BJ (cell line): ENCODE measurements at places on chromosomes 3 and 15. TPM values are rescaled to one million over a fixed set of nuclear protein-coding genes. Genes with fewer than 3 reads are reported as not detected.

DNA sequence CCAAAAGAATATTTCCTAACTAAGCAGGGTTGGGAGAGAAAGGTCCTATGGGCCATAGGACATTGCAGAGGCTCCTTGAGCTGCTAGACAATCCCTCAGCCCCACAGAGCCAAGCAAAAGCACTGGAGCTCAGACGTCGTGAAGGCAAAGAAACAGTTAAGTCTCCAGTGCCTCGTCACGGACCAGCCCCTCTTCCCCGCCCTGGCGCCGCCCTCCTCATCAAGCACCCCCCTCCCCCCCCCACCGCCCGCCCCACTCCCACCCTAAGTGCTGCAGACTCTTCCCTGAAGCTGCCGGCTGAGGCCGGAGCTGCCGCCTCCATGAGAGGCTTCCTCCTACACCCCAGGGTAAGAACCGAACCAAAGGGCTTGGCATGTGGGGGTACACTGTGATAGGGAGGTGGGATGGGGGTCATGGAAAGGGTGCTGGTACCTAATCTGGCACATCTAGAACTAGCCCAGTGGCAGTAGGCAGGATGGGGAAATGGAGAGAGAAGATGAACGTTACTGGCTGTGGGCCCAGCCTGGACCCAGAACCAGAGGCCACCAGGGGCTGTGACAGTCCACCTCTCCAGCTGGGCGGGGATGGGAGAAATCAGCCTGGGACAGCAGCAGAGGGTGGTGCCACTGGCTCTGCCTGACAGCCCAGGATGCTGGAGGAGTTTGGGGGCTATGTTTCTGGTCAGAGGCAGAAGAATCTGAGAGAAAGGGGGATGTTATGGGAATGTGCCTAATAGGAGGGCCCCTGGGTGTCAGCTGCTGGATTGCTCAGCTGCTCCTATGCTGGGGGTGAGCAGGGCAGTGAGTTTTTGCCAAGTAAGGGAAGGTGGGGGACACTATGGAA is at the start of gene MAP1A:
MAP1A (plus strand) TSS at position 255 of the 843 bp plus-strand sequence. CDS start 3,866 bp downstream, outside the sequence.
- DNase-seq: no peak

- DNase-seq: no peak
Measured at GRCh38 chr15:74723754-74724334, 1.5 kb downstream of the CYP1A1 start.

GRCh38 chr3:152122851-152123250 is 145.9 kb upstream of the MBNL1 start:
- DNase-seq: no peak

DNA sequence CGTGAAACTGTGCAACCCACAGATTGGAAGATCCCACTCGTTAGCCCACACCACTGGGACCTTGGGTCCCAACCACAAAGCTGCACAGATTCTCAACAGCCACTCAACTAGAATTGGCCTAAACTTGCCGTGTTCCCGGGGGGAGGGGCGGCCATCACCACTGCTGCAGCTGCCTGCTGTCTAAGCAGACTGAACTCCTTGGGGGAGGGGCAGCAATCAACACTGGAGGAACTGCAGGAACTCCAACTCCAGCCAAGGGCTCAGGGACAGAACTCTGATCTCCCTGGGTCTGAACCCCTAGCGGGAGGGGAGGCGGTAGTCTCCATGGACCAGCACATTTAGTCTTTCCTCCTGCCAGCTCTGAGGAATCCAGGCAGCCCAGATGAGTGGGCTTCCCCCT is 205.9 kb downstream of the RSL24D1 start:
- no peak for DNase-seq

GRCh38 chr3:78281381-78281780 is 1241.5 kb downstream of the ROBO2 start:
- DNase-seq: no peak

- no peak for DNase-seq
Measured at GRCh38 chr15:75456710-75457109, 5.2 kb upstream of the SIN3A start.

DNA sequence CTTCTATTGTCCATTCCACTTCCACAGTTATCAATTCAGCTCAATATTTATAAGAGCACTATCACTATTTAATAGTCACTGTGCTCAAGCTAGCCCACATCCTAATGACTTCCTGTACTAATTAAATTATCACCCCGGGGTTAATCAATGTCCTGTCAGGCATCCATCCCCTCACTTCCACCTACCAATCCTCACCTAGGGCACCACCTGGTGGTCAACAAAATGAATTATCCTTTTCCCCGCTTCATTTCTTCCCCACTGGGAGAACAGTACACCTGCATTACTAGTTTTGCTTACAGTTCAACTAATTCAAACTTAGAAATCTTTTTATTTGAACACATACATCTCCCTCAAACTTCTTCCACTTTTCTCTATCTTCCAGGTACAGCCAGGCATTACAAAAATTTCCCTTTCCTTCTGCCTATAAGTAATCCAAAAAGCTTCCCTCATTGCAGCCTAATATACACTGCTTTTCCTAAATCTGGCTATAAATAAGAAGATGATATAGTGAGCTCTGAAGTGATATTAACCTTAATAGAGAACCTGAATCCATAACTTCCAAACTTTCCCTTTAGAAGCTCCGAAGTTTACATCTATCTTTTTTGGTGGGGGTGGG is 68.5 kb downstream of the TMCC1 start:
- no peak for DNase-seq

- no peak for DNase-seq
Measured at GRCh38 chr15:92383519-92384324, 10.0 kb upstream of the ST8SIA2 start.

GRCh38 chr3:18044191-18044590 is 301.8 kb upstream of the TBC1D5 start:
- no peak for DNase-seq

GRCh38 chr3:111229301-111229700 is 157.7 kb downstream of the NECTIN3 start:
- no peak for DNase-seq

GRCh38 chr3:188689101-188689574 is 482.6 kb upstream of the TPRG1 start:
- no peak for DNase-seq

- no peak for DNase-seq
Measured at GRCh38 chr3:53170325-53171063, 9.5 kb downstream of the PRKCD start.

- no peak for DNase-seq
Measured at GRCh38 chr15:66040211-66040892, 171.1 kb downstream of the RAB11A start.

- DNase-seq: no peak
Measured at GRCh38 chr3:71548705-71549384, 34.7 kb downstream of the FOXP1 start.

- DNase-seq: no peak
Measured at GRCh38 chr3:100522125-100522524, 29.7 kb downstream of the TMEM45A start.

Gene AMT
- 6.3 and 9.1 TPM in 2 replicates for polyA plus RNA-seq

Gene ITIH1
- polyA plus RNA-seq: not detected in 2 replicates

Gene CELF6
- 0.12 and 0.16 TPM in 2 replicates for polyA plus RNA-seq

Gene MYRIP
- polyA plus RNA-seq: 0.06 and 0.15 TPM in 2 replicates

Gene KY
- polyA plus RNA-seq: 0.05 TPM in 1 of 2 replicates, not detected in the other

Gene SLC22A14
- polyA plus RNA-seq: 0.15 and 0.33 TPM in 2 replicates

Gene PPP1R14D
- polyA plus RNA-seq: not detected in 2 replicates

Gene CLDN11
- 5.6 and 6.5 TPM in 2 replicates for polyA plus RNA-seq

Gene DOCK3
- polyA plus RNA-seq: 0.09 and 0.11 TPM in 2 replicates

Gene HMG20A
- 31.0 and 40.1 TPM in 2 replicates for polyA plus RNA-seq

Gene SLC38A3
- 0.17 and 0.22 TPM in 2 replicates for polyA plus RNA-seq

Gene NR2F2
- polyA plus RNA-seq: 47.0 and 50.0 TPM in 2 replicates

Gene ZNF197
- polyA plus RNA-seq: 6.8 and 8.0 TPM in 2 replicates

Gene HYAL1
- 0.10 and 0.12 TPM in 2 replicates for polyA plus RNA-seq

Gene C3orf20
- polyA plus RNA-seq: not detected in 2 replicates

Gene PRSS50
- polyA plus RNA-seq: not detected in 2 replicates
